A549 treated with Mapracorat at 1 μM for 4 hours (cell line): ENCODE measurements at places on chromosomes 5 and 9. TPM values are rescaled to one million over a fixed set of nuclear protein-coding genes. Genes with fewer than 3 reads are reported as not detected.

The ALDOB gene
- 0.12 TPM in 1 of 5 replicates, not detected in the others for total RNA-seq

The LHX2 gene
- total RNA-seq, result 4.0 to 5.3 TPM (median 4.7 TPM) in 5 replicates

The SCAMP1 gene
- 17.2 to 26.6 TPM (median 23.3 TPM) in 5 replicates for total RNA-seq

The SLC12A2 gene
- 9.6 to 15.7 TPM (median 11.9 TPM) in 5 replicates for total RNA-seq

The IFNA14 gene
- not detected in 5 replicates for total RNA-seq

The TRIM7 gene
- 30.1 to 43.0 TPM (median 42.7 TPM) in 5 replicates for total RNA-seq

The ERGIC1 gene
- total RNA-seq, result 296 to 347 TPM (median 328 TPM) in 5 replicates

The KLF4 gene
- total RNA-seq, result 26.0 to 30.2 TPM (median 28.8 TPM) in 5 replicates

The TSTD2 gene
- 8.1 to 10.8 TPM (median 10.1 TPM) in 5 replicates for total RNA-seq

The P4HA2 gene
- total RNA-seq, result 42.0 to 49.8 TPM (median 49.1 TPM) in 5 replicates

The FRMD3 gene
- 4.2 to 6.5 TPM (median 4.4 TPM) in 5 replicates for total RNA-seq

The SEPTIN8 gene
- total RNA-seq, result 16.2 to 21.1 TPM (median 20.2 TPM) in 5 replicates

The TEX48 gene
- total RNA-seq, result not detected in 5 replicates

The FOXD4L6 gene
- not detected in 5 replicates for total RNA-seq

The CKMT2 gene
- not detected in 5 replicates for total RNA-seq

The PCDHA7 gene
- total RNA-seq, result 0.09 to 0.15 TPM (median 0.12 TPM) in 4 of 5 replicates, not detected in the other

The GMCL2 gene
- total RNA-seq, result not detected in 5 replicates
